ENCODE measurements at places on chromosomes 11 and 22. TPM values are rescaled to one million over a fixed set of nuclear protein-coding genes. Genes with fewer than 3 reads are reported as not detected.

Gene P2RX6
- total RNA-seq = 4.5 TPM

Gene TRIM48
- total RNA-seq = not detected

Gene ADORA2A
- 1.8 TPM for total RNA-seq

Gene NXPE2
- 0.09 TPM for total RNA-seq

Gene CNGA4
- total RNA-seq = not detected

Gene GGTLC2
- not detected for total RNA-seq

Gene C22orf42
- total RNA-seq = not detected

All from smooth muscle cell of the umbilical artery (primary cell).